ENCODE measurements at places on chromosomes 6 and 20. TPM values are rescaled to one million over a fixed set of nuclear protein-coding genes. Genes with fewer than 3 reads are reported as not detected.

The UBE2C gene
- polyA plus RNA-seq = not detected

The SPATS1 gene
- polyA plus RNA-seq = not detected

The CD93 gene
- not detected for polyA plus RNA-seq

The PRKN gene
- 4.1 TPM for polyA plus RNA-seq

The MLN gene
- polyA plus RNA-seq = not detected

The NKX2-4 gene
- not detected for polyA plus RNA-seq

The TXLNB gene
- polyA plus RNA-seq = not detected

The USP49 gene
- 1.0 TPM for polyA plus RNA-seq
